Hepatic stellate cell (primary cell): ENCODE measurements at places on chromosomes 4 and X.

DNA sequence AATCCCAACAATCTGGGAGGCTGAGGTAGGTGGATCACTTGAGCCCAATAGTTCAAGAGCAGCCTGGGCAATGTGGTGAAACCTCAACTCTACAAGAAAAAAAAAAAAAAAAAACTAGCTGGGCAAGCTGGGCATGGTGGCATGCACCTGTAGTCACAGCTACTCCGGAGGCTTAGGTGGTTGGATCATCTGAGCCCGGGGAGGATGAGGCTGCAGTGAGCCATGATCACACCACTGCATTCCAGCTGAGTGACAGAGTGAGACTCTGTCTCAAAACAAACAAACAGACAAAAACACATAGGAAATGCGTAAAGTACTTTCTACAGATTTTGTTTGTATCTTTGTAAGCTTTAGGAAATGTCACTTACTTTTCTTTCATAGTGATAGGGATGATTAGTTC is 307.2 kb upstream of the NR3C2 start:
- DNase-seq: no peak

DNA sequence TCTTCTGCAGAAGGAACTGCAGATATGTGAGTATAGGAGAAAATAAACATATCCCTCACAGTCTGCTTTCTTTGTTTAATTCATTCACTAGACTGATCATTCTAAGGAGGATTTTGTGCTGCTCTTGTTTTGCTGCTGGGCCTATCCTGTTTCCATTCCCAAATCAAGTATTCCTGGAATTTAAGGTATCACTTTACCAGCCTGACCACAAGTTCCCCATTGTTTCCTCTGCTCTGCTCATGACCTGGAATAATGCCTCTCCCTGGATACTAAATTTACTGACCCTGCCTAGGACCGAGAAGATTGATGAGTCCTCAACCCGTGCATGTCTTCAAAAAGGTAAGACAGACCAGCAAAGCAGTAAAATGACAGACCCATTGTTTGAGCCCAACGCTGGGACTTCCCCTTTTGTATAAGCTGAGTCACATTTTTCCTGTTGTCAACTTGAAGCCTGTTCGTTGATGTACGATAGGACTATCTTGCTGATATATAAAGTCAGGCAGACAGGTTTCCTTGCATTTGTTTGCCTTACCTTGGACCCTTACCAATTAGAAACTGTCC is 85.5 kb upstream of the TET2 start:
- no peak for DNase-seq

- DNase-seq: no peak
Measured at GRCh38 chr4:128359422-128359821, 71.8 kb upstream of the PGRMC2 start.

GRCh38 chrX:153361781-153362397 is 27.9 kb downstream of the ZNF275 start:
- no peak for DNase-seq

- no peak for DNase-seq
Measured at GRCh38 chr4:185742766-185743165, 69.2 kb downstream of the SORBS2 start.

GRCh38 chr4:162869157-162869556 is 297.5 kb downstream of the NAF1 start:
- DNase-seq: no peak

DNA sequence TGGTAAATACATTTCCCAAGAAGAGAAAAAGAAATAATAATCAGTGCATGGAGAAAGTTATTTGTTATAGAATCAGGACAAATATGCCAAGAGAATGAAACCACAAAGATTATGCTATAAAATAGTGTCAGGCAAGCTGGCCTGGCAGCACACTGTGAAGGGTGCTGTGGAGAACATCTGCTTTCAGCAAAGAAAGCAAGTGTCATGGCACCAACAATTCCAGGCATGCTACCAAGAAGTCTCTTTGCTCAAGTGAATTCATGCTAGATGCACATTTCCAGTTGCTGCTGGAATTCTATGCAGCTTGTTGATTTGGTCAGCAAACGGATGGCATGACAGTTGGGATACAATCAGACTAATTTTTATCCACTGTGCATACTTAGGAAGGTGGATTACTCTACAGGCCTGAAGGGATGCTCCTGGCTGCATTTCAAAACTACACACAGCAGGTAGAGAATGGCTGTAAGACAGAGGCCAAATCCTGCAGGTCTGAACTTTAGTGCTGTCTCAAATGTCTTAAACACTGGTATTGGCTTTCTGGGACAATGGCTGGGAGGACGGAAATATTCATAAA is 154.6 kb upstream of the FAT1 start:
- DNase-seq: no peak

- no peak for DNase-seq
Measured at GRCh38 chrX:151697522-151697921, 2.3 kb downstream of the PRRG3 start.

GRCh38 chr4:183360161-183360919 is 38.1 kb upstream of the CLDN24 start:
- peak; percentile 27 for DNase-seq

GRCh38 chrX:103063918-103064434 is at the start of gene BEX1:
Gene BEX1 (minus strand): TSS chrX:103064171. CDS start chrX:103063274, 897 bp downstream.
- no peak for DNase-seq

DNA sequence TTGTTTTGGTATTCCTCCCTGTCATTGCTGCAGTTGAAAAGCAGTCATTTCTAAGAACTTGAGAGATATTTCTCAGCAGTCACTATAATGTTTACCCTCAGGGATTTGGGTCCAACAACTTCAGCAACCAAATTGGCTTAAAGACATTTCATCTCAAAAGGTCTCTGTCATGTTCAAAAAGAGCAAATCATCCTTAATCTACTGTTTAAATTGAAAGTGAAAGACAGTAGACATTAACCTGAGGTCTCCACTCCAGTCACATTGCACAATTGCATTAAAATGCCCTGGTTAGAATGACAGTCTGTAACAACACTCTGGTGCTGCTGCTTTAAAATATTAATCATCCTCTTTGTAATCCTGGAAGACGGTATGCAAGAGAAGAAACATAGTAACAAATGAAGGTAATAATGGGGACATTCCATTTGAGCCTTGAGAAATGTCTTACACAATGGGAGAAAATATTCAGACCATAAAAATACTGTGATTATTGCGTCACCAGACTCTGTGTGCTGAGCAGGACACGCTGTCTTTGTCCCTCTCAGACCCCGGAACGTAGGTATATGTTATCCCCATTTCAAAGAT is 90.2 kb upstream of the UNC5C start:
- no peak for DNase-seq

GRCh38 chr4:73750730-73751129 is 10.4 kb downstream of the CXCL8 start:
- DNase-seq: no peak

DNA sequence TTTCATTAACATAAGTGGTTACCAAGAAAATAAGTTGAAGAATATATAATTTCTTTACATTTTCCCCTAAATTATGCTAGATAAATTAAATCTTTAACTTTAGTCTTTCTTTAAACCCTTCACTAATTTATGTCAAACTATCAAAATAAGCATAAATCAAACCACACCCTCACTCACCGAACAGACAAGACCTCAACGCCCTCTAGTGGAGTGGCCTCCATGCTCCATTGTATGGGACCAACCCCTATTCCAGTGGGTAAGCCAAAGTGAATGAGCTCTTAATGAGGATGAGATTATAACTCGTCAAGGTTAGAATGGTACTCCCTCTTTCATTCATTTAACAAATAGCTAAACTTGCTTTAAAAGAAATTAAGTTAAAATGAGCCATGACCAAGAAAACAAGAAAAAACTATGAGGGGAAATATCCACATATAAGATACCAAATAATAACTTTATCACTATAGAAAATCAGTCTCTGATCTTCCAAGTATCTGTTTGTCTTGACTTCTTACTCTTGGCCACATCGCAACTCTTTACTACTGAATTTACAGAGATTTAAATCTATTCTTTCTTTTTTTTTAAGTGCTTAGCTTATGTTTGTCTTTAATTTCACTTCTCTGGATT is 15.6 kb upstream of the BBS12 start:
- peak; percentile 68 for DNase-seq

DNA sequence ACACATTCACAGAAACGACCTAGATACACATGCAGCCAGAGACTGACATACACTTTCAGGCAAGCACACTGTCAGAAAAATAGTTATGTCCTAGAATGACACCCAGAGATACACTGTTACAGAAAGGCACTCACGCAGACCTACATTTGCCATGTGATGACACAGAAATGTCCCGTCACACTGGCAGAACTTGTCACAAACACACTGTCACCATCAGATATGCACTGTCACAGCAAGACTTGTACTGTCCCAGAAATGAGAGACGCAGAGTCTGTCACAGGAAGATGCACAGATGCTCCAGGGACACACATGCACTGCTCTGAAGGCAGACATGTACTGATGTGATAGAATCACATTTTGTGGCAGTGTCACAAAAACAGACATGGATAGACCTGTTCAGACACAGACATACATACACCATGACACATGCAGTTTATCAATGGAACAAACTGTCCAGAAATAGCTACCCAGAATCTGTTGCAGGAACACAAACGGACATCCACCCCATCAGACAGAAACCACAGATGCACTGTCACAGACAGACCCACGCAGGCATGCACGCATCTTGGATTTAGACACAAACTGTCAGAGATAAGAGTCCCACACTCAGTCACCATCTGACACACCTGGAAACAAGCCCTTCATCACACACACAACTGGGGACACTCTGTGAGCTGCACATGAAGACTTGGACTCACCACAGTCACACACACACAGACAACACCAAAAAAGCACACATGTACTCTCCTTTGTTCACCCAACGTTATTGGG is 1.3 kb upstream of the PIM2 start:
- no peak for DNase-seq

GRCh38 chr4:48321312-48321711 is 20.0 kb upstream of the SLAIN2 start:
- DNase-seq: no peak

GRCh38 chrX:131816551-131817136 is 206.5 kb upstream of the STK26 start:
- peak; percentile 48 for DNase-seq

GRCh38 chr4:70935038-70935695 is 33.0 kb downstream of the MOB1B start:
- DNase-seq: no peak

GRCh38 chr4:15250021-15250441 is 177.8 kb upstream of the C1QTNF7 start:
- peak; percentile 12 for DNase-seq

DNA sequence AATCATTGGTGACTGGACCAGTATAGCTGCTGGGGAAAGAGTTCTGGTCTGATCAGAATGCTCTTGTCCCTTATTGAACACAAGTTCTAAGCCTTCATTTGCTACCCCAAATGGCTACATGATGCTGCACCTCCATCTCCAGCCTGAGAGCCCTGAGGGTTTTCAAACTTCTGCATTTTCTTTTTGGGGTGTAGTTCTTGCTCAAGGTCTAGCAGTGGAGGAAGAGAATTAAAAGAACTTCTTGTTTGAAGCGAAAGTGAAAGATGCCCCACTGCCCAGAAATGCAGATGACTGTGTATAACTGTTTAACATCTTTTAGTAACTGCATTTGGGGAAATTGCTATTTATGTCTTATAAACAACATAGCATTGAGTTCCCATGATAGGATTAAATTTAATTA is 38.5 kb downstream of the LAMTOR3 start:
- no peak for DNase-seq

DNA sequence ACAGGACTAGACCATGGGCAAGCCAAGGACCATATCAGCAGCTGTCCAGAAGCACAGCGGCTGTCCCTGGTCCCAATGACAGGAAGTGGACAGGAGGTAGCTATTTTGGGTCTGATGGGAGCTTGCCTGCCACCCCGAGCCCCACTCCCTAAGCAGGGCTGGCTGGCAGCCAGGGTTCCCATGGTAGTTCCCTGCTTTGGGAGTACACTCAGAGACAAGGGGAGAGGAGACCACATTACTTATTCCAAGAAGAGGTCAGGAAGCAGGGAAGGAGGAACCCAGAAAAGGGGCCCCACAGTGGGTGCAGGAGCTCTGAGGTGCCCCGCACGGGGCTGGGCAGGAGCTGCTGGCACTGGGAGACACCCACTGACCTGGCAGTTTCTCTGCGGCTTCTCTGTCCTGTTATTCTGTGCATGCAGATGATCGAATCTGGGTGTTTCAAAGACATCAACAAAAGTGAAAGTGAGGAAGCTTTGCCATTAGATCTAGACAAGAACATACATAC is 36.3 kb downstream of the HTT-AS start:
- peak; percentile 55 for DNase-seq

DNA sequence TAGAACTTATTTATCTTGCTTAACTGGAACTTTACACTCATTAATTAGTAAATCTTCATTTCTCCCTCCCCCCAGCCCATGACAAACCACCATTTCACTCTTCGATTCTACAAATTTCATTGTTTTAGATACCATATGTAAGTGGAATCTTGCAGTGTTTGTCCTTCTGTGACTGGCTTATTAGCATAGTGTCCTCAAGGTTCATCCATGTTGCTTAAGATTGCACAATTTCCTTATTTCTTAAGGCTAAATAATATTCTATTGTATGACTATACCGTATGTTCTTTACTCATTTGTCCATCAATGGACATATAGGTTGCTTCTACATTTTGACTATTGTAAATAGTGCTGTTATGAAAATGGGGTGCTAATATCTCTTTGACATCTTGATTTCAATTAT is 24.5 kb upstream of the RNF212 start:
- no peak for DNase-seq

DNA sequence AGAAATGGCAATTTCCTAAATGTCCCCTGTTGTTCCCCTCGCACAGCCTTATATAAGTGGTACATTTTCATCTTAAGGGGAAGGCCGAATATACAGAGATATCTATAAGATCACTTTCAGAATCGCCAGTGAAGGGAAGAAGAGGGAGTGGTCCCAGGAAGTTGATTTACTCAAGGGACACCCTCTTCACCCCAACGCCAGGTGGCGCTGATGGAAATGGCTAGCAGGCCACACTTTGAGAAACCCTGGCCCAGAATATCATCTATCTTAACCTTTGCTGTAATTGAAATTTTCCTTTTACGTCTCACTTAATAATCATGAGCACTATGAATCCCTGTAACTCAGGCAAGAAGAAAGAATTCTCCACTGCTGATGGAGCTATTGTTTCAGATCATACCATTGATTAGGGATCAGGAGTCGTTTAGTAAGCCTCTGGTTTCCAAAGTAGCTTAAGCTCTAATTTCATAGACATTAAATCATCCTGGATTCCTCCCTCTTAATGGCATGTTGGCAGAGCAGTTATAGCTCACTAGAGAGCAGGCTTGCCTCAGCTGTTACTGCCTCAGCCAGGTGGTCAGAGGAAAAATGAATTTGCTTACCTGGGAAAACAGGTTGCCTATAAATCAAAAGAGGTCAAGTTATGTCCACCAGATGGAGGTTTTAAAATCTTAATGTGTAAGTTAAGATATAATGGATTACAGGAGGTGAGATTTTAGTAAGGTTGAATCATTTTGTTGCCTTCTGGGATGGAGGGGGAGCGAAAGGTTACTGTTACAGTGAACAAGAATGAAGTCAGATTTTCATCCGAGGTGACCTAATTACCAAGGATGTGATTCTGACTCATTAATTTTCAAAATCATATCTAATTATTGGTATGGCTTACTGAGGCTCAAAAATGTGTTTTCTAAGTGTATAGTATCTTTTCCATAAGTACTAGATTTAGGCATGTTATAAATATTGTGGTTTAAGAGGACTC is 941.2 kb upstream of the TENM3 start:
- DNase-seq: no peak

- DNase-seq: no peak
Measured at GRCh38 chr4:34850421-34850820, 1393.9 kb downstream of the ARAP2 start.
